ENCODE measurements at places on chromosomes 11 and 22. TPM values are rescaled to one million over a fixed set of nuclear protein-coding genes. Genes with fewer than 3 reads are reported as not detected.

- no peak for DNase-seq
Measured at GRCh38 chr11:133173810-133174412, 358.4 kb downstream of the OPCML start.

DNA sequence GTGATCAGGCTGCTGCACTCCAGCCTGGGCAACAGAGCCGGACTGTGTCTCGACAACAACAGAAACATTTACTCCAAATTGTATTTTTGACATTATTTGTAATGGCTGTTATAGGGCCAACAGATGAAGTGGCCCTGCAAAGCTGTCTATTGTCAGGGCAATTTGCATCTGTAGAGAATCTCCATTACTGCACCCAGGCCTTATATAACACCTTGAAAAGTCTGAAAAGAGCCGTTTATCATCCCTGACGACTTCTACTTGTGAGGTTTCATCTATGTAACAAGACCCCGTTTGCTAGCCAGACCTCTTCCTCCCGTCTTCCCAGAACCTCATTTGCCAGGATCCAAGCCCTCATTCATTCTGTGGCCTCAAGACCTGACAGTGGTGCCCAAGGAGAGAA, 9.1 kb upstream of the CTTN start:
- no peak for DNase-seq

- no peak for DNase-seq
Measured at GRCh38 chr11:46696212-46696558, 4.2 kb downstream of the ARHGAP1 start.

DNA sequence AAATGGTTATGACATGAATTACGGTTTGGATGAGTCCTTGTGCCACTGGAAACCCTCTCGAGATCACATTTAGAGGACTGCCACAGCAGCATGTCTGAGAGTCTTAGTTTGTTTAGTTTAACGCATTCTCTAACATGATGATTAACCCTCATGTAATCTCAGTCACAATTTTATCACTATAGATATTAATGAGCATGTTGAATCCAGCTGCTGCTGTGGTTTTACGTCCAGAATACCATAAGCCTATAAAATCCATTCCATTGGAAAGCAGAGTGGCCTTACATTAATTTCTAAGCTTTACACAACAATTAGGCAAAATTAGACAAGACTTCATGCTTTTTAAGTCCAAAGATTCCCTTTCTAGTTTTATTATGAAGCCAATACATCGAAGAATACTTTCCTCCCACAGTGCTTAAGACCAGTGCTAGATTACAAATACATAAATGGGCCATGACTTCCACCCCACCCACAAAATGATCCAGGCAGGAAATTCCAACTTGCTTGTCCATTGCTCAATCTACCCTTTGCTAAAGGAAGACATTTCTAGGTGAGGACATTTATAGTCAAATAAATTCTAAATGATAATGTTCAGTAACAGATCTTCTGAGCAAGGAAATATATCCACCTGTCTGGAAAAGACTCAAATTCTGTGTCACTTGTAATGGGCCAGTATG, 3.5 kb upstream of the ELMOD1 start:
- no peak for DNase-seq

DNA sequence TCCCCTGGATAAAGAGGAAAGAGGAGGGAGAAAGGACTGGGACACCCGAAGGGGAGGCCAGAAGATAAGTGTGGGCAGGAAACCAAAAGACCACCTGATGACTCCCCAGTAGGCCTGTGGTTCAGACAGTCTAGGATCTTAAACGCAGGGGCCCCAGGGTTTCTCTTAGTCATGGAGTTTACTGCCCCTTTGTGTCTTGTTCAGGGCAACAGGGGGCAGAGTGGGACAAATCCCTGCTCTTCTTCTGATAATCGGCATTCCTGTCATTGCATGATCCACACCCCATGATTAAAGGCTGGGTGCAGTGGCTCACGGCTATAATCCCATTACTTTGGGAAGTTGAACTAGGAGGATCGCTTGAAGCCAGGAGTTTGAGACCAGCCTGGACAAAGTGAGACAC, 4.7 kb upstream of the TMPRSS13 start:
- DNase-seq: no peak

- peak; percentile 72 for DNase-seq
Measured at GRCh38 chr11:3939651-3940190, 84.3 kb downstream of the STIM1 start.

DNA sequence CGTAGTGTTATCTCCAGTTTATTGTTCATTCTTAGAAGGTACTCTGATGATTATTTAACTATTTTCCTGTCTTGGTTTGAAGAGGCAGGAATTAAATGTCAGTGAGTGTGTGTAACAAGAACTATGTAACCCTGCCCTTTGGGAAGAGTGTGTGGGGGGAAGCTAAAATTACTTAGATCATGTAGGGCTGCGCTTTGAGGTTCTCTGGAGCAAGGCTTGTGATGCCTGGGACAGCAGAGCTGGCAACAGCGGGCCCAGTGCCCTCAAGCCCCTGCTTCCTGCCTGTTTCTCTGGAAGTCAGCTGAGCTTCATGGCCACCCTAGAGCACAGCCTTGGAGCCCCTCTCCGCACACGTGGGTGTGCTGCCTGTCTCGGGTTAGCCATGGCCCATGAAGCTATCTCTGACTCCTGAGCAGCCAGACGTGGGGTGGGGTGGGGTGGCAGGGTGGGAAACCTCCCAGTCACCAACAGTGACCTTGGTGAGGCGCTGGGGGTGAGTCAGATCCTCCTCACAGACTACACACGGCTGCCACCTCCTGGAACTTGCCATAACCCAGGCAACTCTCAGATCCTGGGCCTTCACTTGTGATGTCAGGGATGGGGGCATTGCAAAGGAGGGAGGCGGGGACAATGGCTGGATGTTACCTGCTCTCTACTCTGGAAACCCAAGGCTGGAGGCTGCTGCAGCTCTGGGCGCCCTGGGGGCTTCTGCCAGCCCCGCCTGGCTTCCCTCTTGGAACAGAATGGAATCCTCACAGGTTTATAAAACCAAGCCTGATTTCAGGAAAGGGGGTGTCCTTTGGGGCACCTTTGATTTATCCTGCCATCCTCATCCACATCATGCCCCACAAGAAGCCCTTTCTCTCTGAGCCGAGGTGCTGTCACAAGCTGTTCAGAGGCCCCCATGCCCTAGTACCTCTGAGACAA, 88.6 kb downstream of the SNX19 start:
- DNase-seq: peak; percentile 85

DNA sequence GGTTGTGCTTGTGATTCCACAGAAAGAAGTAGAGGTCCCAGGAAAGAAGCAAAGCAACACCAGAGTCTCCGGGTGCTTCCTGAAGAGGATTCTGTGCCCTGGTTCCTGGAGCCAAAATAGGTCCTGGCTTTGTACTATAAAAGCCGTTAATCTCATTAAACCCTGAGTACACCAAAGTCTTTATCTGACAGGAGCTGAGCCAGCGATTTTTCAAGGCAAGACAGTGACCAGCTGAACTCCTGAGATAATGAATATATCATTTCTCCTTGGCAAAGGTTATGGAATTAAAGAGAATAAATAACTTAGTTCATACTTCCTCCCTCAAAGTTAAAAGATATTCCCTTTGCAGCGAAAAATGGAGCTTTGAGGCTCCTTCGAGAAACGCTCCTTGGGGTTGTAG, 5.2 kb downstream of the TMEM138 start:
- DNase-seq: no peak

DNA sequence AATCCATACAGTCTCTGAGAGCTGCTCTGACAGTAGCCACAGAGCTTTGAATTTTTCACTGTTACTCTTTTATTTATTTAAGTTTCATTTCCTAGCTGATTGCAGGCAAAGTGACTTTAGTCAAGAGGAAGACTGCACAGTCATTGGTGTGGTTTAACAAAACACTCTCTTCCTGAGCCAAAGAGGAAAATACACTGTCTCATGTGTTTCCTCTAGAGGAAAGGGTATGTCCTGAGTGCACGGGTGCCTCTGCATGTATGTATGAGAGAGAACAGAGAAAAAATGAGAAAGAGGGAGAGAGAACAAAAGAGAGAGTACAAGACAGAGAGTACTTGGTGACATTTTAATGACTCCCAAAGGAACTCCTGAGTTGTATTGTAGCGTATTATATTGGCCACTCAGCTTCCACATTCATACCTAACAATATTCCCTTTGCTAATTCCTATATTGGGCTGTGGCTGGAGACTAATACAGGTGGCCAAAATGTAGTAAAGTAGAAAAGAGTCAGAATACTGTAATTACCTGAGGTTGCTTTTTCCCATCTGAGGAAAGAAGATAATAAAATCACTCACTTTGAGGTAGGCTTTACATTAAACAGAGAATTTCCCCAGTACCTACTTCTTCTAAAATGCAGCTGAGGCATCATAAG, at the start of gene OR4D9:
OR4D9 (plus strand) TSS at position 599 of the 649 bp plus-strand sequence. CDS start 3,374 bp downstream, outside the sequence.
- DNase-seq: peak; percentile 12

DNA sequence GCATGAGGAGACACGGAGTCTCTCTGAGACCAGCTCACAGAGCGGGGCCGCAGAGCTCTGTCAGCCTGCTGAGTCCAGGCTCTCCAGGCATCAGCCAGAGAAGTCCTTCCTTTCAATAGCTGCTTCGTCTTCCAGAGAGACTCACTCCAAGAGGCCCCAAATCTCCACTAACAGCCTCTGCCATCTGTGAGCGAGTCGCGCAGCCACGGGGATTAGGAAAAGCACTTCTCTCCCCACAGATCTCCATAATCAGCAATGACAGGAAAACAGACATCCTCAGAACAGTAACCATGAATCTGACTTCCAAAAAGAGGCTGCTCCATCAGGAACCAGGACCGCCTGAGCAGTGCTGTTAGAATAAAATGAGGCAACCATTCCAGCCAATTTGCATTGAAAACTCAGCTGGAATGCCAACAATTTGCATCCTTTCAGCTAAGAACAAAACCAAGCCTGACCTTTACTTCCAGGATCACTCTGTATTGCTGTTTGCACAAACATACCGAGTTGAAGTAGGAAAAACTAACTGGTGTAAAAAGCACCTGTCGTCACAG, 65.4 kb downstream of the SMCO4 start:
- DNase-seq: no peak

The VPREB3 gene
- total RNA-seq: not detected

The CYTH4 gene
- not detected for total RNA-seq

The PRR5L gene
- total RNA-seq: 41.3 TPM

The OR10W1 gene
- not detected for total RNA-seq

The MS4A6E gene
- total RNA-seq: not detected

The DTX4 gene
- 7.6 TPM for total RNA-seq

The OR52I1 gene
- total RNA-seq: not detected

The GAL gene
- not detected for total RNA-seq

The SCGB2A2 gene
- not detected for total RNA-seq

The SLC25A45 gene
- total RNA-seq: 5.3 TPM

The SLC43A1 gene
- total RNA-seq: 6.4 TPM
